ENCODE measurements at places on chromosomes 7 and 10.

GRCh38 chr7:92797693-92798092, 38.7 kb downstream of the CDK6 start:
- no peak for DNase-seq

DNA sequence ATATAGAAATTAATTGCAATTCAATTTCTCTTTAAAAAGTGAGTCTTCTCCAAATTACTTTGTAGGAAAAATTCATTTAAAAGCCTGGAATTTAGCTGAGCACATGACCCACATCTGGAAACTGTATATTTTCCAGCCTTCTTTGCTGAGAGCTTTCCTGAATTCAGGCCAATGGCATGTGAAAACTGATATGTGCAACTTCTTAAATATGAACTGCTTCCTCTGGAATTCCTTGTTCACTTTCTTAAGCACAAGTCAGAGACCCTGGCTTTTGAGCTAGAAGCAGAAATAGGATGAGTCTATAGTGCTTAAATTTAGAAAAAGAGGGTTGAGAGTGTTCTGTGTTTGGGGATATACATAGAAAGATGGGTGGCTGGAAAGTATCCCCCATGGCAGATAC, 365.1 kb upstream of the MTPN start:
- no peak for DNase-seq

GRCh38 chr10:7665767-7666166, 999 bp downstream of the ITIH5 start:
- DNase-seq = no peak

- DNase-seq = peak; percentile 78
These were observed 18.6 kb upstream of the ADRB1 start for GRCh38 chr10:114024876-114025610.

DNA sequence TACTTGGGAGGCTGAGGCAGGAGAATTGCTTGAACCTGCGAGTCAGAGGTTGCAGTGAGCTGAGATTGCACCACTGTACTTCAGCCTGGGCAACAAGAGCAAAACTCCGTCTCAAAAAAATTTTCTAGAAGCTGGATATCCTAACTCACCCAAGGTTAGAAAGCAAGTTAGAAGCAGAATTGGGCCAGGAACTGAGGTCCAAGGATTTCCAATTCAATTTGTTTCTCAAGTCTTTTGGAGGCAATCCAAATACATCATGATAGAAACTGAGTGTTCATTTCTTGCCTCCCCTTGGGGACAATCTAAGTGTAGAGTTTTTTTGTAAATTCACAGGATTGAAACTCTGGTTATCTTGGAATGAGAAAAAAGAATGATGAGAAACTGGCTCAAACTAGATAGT, 45.5 kb downstream of the LAMB1 start:
- DNase-seq = no peak

DNA sequence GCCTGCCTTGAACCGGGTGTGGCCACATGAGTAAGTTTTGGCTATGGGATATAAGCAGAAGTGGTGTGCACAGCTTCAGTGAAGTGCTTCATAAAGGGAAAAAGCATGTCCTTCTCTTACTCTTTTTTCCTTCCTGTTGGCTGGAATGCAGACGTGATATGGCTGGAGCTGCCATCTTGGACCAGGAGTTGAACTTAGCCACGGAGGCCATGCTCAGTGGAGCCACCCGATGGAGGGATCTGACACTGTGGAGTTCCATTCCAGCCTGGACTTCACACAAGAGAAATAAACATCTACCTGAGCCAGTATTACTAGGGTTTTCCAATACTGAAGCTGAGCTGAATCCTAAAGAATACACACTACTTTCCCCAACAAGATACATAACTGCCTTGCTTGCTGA, 52.3 kb downstream of the CCDC3 start:
- DNase-seq = no peak

- DNase-seq = peak; percentile 94
These were observed 56.2 kb downstream of the HK1 start for GRCh38 chr10:69334302-69335062.

- no peak for DNase-seq
These were observed 797.9 kb upstream of the COBL start for GRCh38 chr7:52114509-52114908.

GRCh38 chr7:68306692-68307107, 1291.6 kb upstream of the AUTS2 start:
- DNase-seq = no peak
